ENCODE measurements at places on chromosomes 4 and X.

DNA sequence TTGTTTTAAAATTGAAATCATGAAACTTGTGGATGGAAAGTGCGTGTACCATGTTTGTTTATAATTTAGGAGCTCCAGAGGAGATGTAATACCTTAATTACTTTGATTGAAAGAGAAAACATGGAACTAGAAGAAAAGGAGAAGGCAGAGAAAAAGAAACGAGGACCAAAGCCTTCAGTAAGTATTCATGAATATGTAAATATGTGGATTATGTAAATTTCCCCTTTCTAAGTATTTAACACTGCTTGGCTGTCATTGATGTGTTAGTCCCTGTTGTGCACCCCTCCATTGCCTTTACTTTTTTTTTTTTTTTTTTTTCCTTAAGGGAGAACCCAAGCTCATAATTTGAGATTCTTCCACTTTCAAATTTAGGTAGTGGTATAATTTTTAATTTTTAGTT, 36.4 kb downstream of the SMARCA5 start:
- DNase-seq = no peak

GRCh38 chrX:153411255-153411987, at the start of gene ZFP92:
ZFP92 (plus strand) TSS chrX:153411472; CDS start chrX:153418323, 6,851 bp downstream.
- no peak for DNase-seq

DNA sequence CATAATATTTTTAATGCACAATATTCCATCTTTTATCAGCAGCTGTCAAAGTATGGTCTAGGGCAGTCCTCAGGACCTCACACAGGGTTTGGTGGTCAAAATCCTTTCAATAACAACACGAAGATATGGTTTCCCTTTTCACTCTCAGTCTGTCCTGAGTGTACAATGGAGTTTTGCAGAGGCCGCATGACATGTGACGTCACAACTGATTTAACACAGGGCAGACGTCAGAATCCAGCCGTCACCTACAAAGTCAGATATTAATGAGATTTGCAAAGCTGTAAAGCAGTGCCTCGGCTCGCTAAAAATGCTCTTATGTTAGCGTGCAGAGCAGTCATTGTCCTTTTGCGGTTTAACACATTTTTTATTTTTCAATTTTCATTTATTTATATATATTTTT, 12.5 kb downstream of the ABLIM2 start:
- DNase-seq = no peak

DNA sequence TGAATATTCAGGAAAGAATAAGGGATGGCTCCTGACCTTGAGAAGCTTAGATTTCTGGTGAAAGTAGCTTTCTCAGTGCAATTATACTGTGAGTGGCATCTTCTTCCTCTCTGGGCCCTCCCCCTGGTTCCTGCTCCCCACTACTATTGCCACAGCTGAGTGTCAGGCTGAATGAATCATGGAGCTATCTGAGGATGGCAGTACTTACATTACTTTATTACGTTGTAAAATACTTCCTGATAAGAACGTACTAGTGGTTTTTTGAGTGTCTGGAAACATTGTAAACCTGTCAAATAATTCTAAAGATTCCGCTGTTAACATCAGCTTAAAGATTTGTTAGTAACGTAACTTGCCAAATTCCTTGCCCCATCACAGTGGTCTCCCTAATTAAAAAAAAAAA, 36.2 kb downstream of the ARHGAP10 start:
- DNase-seq = no peak

- DNase-seq = no peak
Observed at GRCh38 chr4:74410272-74410671, 34.7 kb upstream of the AREG start.

GRCh38 chr4:145609481-145610427, 9.4 kb upstream of the MMAA start:
- no peak for DNase-seq

DNA sequence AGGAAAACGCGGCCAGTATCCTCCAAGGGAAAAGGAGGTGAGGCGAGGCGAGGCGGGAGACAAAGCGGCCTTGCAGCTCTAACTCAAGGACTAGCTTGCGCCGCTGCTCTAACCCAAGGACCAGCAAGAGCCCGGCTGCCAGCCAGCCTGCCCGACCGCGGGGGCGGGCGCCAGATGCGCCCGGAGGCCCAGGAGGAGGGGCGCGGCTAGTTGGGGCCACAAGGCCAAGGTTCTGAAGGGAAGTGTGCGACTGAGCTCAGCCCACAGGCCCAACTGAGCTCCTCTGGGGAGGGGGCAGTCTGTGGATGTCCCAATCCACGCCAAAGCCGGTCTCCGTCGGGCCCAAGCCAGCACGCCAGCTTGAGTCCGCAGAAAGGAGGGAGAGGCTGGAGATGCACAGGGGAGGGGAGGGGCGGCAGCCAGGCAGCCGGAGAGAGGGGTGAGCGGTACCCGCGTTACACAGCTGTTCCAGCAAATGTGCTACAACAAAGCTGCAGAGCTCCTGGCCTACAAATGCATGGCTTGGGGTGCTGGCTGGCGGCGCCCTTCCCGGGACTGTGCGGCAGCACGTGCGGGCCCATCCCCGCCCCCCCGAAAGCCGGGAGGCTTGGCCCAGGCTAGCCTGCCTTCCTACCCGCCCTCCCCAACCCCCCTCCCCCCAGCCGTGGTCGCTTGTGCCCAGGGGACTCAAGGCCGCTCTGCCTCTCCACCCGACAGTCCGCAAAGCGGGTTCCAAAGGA, 637 bp downstream of the AMER1 start:
- no peak for DNase-seq

- DNase-seq = no peak
Observed at GRCh38 chrX:16695079-16695676, 17.3 kb downstream of the CTPS2 start.

DNA sequence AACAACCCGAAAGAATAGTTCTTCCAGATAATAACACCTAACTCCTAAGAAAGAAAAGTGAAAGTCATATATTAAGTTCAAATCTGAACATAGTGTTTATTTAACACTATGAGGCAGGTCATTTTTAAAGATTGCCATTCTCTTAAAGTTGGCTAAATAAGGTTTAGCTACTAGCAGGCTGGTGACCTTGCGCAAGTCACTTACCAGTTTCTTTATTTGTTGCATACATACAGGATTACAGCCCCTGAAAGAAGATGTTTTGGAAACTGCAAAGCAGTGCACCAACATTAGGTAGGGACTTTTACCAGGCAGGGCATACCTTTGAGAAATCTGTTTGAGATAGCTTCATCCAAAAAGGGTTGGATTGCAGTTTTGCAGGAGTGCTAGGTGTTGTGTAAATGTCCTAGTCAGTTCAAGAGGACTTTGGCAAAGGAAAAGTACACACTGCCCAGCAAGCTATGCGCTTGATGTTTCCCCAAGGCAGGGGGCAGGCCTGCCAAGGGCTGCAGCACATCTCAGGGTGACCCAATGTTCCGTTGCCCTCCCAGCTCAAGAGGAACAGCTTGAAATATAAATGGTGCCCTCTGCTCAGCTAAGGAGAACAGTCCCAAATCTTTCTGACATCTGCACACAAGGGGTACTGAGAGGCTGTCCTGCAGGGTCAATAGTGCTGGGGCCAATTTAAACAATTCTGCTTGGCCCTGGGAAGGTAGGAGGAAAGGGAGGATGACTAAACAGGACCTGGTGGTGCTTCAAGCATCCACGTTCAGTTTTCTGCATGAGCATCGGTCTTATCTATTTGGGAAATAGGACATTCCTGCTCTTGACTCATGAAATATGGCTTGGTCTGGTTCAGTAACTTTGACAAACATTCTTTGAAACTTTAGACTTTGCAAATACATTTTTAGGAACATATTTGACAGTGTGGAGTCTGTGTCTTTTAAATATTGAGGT, 130.8 kb downstream of the COL4A6 start:
- no peak for DNase-seq

DNA sequence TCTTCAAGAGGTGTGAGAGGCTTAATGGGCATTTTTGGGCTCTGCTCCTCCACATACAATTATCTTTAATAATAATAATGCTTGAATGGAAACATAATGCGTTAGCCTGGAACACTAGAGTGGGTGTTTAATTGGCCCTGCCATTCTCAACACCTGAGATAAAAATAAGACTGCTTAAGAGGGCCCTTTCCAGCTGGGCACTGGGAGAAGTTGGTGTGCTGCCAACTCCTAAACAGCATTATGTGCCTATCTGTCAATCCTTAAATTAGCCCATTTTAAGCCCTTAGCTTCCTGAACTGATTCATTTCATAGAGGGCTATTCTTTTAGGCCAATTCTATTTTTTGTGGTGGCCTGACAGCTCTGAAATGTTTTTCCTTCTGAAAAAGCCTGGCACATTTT, 211.1 kb upstream of the ZIC3 start:
- DNase-seq = no peak

- DNase-seq = no peak
Observed at GRCh38 chr4:6021831-6022606, 3.8 kb upstream of the C4orf50 start.

GRCh38 chrX:9341291-9342201, 123.3 kb upstream of the TBL1X start:
- DNase-seq = no peak

GRCh38 chr4:168695288-168695687, 198.4 kb downstream of the PALLD start:
- DNase-seq = no peak

- DNase-seq = no peak
Observed at GRCh38 chr4:2887343-2887742, 43.7 kb downstream of the ADD1 start.

DNA sequence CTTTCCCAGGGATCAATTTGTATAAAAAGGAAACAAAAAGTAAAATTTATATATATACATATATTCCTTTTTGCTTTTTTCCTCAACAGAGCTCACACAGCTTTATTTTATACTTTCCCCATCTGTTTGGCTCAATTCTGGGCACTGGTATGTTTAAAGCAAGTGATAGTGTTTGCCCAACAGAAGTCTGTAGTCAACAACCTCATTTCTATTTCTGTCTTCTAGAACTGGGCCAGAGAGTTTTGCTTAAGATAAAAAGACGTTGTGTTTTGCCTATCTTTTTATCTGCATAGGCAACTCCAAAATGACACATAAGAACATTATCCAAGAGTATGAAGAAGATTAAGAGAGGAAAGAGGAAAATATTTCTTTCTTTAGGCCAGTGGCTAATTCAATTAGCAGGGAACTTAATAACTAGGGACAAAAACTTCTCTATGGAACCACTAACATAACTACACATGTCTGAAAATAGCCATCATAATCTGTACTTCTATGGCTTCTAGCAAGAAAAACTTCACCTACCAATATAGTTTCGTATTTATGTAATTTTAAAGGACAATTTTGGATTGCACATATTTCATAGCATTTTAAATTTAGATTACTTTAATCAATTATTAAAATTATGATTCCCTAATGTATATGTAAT, 1300.5 kb downstream of the ARAP2 start:
- no peak for DNase-seq

GRCh38 chr4:588351-588849, 12.3 kb upstream of the TMEM271 start:
- DNase-seq = no peak

GRCh38 chr4:97500423-97500822, 642.9 kb downstream of the STPG2 start:
- no peak for DNase-seq

- no peak for DNase-seq
Observed at GRCh38 chr4:186029571-186030398, 39.2 kb upstream of the TLR3 start.

DNA sequence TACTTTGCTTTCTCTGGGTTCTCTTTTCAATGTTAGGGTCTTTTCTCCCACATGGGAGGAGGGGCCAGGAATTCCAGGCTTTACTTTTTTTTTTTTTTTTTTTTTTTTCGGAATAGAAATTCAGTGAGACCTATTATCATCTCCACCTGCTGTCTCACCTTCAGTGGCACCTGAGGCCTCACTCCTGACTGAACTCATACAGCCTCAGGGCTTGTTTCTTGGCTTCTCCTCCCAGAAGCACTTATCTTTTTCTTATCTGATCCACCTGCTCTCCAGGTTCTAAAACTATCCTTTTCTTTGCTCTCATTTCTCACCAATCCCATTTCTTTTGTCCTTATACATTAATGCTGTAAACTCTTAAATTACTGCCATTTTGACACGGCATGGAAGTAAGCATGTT, 117.3 kb upstream of the PPP3CA start:
- no peak for DNase-seq

- no peak for DNase-seq
Observed at GRCh38 chr4:3735196-3735595, 31.0 kb upstream of the ADRA2C start.

GRCh38 chrX:133794126-133794525, 191.3 kb downstream of the GPC3 start:
- no peak for DNase-seq
